Activated T-helper 2 cell treated with anti-CD3 and anti-CD28 coated beads, Interferon-gamma antibody, Interleukin-2, Interleukin-4, amounts not matched to agents 10 μg/mL and 5 μg/mL and 100 μg/mL, durations not matched to agents 14 hours and 24 hours and 36 hours (primary cell): ENCODE measurements at places on chromosomes 3 and 15.

DNA sequence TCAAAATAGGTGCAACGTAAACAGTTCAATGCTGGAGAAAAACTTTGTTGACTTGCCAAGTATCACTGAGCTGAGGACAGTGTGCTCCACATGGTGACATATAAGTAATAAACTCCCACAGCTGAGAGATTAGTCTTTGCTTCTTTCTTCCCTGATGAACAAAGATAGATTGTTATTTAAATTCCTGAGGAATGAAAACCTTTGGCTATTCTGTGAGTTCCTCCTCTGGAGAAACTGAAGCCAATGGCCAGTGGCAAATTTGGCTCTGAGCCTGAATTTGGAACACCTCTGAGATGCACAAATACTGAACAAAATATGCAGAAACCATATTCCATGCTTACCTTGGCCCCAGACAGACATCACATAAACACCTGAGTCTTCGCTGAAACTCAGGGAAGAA is 63.3 kb downstream of the RPL22L1 start:
- DNase-seq: no peak

DNA sequence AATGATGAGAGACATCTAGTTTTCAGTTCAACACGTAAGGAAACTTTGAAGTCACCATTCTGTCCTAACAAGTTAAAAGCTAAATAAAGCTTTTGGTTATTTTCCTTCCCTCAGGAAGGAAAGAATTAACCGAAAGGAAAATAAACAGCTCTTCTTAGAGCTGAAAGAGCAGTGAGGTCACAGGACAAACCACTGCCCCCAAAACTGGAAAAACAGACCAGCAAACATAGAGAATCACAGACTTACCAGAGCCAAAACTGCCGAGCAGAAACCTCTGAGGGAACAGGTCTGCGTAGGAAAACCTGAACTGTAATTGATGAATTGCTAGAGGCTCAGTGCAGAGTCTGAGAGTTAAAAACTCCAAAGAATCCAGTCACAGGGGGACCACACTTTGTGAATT is 14.7 kb downstream of the USP50 start:
- DNase-seq: no peak

DNA sequence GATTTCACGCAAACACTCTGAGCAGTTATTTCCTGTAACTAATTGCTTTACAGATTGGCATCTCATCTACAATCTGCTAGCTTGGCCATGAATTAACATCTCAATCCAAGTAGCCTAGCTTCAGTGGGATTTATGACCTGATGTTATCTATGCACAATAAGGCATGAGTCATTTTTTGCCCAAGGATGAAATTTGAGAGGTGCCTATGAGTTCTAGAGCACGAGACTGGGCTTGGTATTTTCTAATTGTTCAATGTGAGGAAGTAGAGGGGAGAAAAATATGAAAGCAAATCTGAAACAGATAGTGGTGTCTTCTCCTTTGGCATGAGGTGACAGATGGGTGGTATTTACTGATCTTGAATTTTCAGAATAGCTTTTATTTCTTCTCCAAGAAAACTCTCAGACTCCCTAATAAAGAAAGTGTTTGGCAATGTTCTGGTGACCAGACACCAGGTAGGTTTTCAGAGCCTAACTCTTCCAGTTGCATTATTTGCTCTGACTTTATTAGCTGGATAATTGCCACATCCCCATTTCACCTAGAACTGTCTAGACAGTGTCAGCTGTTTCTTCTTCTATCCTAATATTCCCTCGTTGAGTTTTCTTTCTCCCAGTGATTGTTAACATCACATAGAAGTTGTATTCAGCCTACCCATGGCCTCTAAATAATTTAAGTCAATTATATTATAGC is 301.0 kb upstream of the UMPS start:
- no peak for DNase-seq

GRCh38 chr3:136545664-136546268 is 206.4 kb downstream of the STAG1 start:
- DNase-seq: no peak

GRCh38 chr3:72582211-72582878 is 265.9 kb downstream of the SHQ1 start:
- DNase-seq: no peak

- DNase-seq: no peak
Measured at GRCh38 chr3:72044231-72044855, 259.4 kb upstream of the PROK2 start.

DNA sequence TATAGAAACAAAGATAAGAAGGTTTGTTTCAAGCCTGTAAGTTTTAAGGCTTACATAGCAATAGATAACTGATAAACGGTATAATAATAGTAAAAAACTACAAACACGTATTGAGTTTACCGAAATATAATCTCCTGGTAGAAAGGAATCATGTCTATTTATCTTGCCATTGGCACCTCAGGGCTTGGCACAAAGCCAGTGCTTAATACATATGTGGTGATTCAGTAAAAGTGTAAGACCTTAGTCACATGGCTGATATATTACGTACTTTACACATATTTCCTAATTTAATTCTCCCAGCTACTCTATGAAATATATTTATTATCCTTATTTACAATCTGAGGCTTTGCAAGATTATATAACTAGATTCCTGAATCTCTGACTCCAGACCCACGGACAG is 32.0 kb upstream of the SLCO3A1 start:
- DNase-seq: no peak
